ENCODE measurements at places on chromosomes 6 and 20.

DNA sequence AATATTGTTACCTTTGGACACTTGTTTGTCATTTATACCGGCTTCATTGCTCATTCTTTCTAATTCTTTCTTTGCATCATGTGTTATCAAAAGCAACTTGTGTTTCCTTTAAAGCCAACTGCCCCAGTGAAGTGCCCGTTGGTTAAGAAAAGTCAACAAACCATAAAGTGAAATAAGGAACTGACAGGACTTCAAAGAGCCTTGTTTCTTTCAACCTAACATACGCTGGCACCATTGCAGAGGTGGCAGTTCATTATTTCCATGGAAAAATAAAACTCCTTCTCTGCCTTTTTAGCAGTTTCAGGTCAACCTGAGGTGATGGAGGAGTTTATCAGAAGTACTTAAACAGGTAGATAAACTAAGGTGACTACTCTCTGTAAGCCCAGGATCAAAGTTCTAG, 28.8 kb downstream of the FERMT1 start:
- DNase-seq = no peak

- DNase-seq = no peak
Measured at GRCh38 chr6:111243095-111243494, 155.8 kb downstream of the SLC16A10 start.

- DNase-seq = no peak
Measured at GRCh38 chr20:54194724-54195438, 13.0 kb upstream of the PFDN4 start.

GRCh38 chr20:2798814-2799213, 1.6 kb downstream of the CPXM1 start:
- no peak for DNase-seq

DNA sequence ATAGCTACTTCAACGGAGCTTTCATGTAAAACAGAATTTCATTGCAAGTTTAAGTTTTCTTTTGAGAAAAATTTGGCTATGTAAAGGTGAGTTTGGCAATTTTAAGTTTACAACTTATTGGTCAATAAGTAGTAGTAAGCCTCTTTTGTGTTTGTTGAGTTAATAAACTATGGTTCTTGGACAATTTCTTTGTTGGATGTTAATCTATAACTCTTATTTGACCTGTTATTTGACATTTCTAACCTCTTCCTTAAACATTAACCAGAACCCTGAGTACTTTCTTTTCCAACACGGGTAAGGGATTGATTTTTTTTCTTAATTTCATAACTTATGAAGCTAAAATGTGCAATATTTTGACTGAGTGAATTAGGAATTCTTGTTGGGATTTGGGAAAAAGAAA, 354.4 kb downstream of the PRKN start:
- no peak for DNase-seq
